T-helper 2 cell treated with Interferon-gamma antibody and Interleukin-4, amounts not matched to agents 5 μg/mL and 100 μg/mL, for 36 hours (primary cell): ENCODE measurements at places on chromosomes 2 and 18.

DNA sequence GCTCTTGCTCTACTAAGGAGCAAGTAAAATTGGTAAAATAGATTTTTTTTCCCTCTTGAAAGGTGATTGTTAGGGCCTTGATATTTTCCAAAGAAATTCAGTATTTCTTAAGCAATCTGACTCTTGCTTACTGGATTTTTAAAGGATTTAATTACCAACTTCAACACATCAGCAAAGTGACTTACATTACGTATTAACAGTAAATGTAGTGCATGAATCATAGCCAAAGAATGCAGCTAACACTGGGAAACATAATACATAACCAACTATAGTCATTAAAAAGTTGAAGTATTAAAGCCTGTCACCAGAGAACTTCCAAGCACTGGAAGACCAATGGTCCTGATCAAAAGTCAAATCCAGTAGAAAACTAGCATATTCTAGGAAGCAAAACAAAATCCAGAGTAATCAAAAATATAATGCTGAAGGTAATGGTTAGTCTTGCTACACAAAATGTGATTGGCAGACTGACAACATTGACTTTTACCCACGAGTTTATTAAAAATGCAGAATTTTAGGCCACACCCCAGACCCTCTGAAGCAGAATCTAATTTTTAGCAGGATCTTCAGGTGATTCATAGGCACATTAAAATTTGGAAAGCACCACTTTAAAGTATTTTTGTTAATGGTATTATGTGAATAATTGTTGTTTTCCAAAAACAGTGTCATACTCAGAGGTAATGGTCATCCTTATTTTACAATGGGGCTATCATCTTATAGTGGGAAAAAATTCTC lies 31.8 kb upstream of the CAVIN2 start:
- no peak for DNase-seq

DNA sequence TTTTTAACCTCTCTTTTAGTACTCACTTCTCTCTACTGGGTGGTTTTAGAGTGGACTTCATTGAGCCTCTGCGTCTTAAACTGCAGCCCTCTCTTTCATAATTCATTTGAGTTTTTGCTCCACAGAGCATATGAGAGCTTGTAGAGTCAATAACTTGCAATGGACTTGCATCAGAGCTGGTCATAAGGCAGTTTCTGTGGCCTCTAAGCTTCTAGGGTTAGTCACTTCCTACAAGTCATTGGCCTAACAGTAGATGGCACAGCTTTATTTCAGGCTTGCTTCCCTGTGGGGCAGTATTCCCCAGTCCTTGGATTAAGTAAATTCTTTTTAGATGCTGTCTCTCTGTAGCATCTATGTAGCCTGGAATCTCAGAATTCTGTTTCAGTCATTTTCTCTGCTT lies 1435.7 kb downstream of the LRP1B start:
- DNase-seq = no peak

GRCh38 chr2:96138179-96139145 lies at the start of gene ASTL:
Gene ASTL (minus strand): TSS chr2:96138502. CDS start chr2:96138436, 66 bp downstream.
- peak; percentile 35 for DNase-seq

GRCh38 chr2:172350839-172351479 lies 76.4 kb upstream of the ITGA6 start:
- no peak for DNase-seq

- no peak for DNase-seq
These were observed 5.7 kb upstream of the THOC1 start for GRCh38 chr18:273525-273924.
